Stimulated activated CD8-positive, alpha-beta memory T cell treated with anti-CD3 and anti-CD28 coated beads, Interleukin-15, amount 100 ng/mL, for 4 hours (primary cell): ENCODE measurements at places on chromosomes 12 and 14.

- DNase-seq, result no peak
Observed at GRCh38 chr12:32264961-32265360, 134.4 kb upstream of the FGD4 start.

DNA sequence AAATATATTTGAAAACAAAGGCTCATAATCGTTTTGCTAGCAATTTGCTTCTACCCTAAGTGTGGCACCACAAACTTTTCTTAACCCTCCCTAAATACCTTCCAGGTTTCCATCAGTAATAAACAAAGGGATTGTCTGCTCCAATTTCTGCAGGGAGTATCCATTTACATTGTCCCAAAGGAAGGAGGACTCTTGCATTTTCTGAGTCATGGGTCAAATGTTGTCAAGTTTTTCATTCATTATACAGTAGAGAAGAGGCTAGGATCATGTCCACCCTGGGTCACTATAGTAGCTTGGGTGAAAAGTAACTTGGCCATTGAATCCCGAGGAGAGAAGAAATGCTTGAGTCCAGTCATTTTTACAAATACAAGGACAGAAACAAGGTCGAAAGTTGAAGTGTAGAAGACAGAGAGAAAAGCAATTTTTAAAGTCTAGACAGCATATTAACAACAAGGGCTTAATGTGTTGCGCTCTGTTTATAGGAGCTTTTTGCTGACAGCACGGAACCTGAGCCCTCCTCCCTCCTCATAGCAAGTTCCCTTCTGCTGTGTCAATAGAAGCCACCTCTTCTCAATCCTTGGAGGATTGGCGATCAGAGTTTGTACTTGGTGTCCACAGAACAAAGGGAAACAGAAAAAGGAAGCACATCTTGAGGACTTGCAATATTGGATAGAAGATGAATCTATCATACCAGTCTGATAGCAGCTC is 53.1 kb downstream of the TMEM30B start:
- no peak for DNase-seq

- DNase-seq, result no peak
Observed at GRCh38 chr14:75299059-75299458, 20.4 kb downstream of the FOS start.

DNA sequence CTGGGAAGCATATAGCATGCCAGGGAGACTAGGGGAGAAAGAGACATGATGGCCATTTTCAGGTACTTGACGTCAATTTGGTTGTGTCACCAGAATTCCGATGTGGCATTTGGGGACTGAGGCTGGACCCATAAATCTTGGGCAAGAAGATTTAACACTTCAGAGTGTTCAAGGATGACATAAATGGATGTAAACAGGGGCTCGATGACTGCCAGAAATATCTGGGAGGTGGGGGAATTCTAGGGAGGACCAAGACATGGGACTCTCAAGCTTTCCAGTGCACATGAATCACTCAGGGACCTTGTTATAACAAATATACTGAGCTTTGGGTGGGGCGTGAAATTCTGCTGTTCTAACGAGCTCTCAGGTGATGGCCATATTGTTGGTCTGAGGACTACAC is 17.8 kb downstream of the HAL start:
- no peak for DNase-seq

DNA sequence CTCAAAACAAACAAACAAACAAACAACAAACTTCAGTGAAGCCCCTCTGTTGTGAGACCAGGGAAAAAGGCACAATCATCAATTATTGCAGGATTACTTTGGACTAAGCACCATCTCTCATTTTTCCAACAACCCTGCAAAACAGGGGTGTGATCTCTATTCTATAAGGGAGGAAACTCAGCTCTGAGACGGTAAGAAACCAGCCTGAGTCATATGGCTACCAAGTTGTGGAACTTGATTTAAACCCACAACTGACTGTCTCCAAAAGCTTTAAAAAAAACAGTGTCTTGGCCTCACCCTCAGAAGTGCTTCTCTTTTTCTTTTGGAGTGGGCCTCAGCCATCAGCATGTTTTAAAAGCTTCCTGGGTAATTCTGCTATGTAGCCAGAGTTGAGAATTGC is 49.8 kb downstream of the RIN3 start:
- DNase-seq, result no peak
